CD4-positive, alpha-beta T cell treated with Interleukin-2 at 100 ng/mL for 4 hours (primary cell): ENCODE measurements at places on chromosomes 5 and 9.

DNA sequence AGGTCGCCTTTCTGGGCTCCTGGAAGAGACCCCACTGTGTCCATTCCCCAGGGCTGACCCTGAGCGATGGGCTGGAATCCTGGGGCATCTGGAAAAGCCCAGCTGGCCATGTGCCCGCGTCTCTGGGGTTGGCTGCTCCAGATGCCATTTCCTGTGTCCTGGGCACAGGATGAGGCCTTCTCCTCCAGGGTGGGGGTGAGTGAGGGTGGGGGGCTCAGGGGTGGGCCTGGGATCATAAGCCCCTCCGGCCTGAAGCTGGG, 30.7 kb downstream of the PAEP start:
- DNase-seq: no peak

DNA sequence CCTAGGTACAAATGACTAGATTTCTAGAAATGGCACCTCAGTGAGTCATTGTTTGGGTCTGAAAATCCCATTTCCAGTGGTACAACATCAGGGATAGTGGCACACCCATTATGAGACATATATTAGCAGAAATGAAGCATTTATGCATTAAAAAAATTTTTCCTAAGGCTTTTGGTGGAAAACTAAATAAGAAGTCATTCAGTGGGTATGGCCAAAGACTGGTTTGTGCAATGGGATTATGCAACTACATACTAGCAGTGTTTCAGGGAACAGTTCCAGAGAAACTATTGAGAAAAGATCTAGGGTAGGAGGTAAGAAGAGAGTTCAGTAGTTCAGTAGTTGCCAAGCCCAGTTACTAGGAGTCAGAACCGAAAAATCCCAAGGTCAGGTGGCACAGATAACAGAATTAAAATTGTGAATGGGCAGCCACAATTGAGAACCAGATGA, 106.5 kb upstream of the HAPLN1 start:
- DNase-seq: no peak

DNA sequence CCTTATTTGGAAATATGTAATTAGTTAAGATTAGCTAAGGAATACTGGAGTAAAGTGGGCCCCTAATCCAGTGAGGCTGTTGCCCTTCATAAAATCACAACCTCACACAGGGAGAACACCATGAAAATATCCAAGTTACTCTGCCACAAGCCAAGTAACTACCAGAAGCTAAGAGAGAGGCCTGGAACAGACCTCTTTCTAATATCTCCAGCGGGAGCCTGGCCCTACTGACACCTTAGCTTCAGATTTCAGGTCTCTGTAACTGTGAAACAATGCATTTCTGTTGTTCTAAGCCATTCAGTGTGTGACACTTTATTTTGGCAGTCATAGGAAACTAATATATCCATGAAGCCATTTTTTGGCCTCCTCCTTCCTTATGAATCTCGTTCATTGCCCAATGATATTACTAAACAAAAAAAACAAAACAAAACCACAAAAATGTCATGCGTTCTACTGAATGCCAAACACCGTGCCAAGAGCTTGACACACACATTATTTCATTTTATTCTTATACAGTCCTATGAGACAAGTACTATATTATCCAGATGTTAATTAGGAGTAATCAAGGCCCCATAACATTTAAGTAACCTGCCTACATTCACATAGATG, 699.0 kb downstream of the MAT2B start:
- DNase-seq: no peak

DNA sequence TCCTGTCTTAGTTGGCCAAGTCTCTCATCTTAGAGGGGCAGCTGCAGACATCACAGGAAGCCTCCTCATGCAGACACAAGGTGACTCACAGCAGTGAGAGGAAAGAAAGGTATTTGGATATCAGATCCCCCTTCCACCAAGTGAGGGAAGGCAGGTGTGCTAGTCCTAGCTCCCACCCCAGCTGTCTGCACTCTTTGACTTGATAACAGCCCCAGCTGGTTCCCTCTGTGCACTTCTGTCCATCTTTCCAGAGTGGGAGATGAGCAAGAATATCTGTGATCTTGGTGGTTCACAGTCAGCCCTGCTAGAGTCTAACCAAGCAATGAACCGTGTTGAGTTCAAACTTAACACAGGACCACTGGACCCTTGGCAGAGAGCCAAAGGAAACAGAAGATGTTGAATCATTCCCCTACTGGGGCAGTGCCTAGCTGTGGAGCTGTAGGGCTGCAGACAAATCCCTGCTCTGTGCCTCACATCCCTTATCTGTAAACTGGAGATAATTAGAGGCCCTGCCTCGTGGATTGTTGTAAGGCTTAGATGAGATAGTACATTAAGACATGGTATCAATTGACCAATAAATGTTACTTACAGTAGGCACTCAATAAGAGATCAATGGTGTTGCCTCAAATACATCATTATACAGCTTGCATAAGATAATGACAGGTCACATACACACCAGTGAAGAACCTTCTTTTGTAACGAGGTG, 39.1 kb downstream of the SH3RF2 start:
- DNase-seq: no peak

- no peak for DNase-seq
Measured at GRCh38 chr9:99445371-99445891, 223.3 kb downstream of the SEC61B start.

DNA sequence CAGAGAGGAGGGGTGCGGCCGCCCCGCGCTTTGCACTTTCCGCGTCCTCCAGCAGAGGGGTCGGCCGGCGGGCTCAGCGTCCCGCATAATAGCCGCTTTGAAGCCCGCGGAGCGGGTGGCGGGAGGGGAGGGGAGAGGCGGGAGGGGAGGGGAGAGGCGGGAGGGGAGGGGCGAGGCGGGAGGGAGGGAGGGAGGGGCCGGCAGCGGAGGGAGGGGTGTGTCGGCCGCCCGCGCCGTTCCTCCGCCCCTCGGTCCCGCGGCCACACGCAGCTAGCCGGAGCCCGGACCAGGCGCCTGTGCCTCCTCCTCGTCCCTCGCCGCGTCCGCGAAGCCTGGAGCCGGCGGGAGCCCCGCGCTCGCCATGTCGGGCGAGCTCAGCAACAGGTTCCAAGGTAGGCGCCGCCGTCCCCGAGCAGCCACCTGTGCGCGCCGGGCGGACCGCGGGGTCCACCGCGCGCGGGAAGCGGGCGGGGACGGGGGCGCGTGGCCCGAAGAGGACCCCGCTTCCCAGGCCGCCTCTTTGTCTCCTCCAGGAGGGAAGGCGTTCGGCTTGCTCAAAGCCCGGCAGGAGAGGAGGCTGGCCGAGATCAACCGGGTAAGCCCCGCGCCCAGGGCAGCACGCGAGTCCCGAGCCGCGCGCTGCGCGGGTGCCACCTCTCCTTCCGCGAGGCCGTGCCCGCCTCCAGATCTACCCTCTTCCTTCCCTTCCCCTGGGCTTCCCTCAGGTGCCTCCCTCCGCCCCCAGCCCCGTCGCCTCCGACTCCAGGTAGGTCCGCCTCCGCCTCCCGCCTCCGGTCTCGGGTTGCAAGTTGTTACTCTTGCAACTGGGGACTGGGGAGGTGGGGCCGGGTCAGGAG, at the start of gene AIF1L:
Gene AIF1L, plus strand, starts transcription at position 263 of the 857 bp plus-strand sequence. Its CDS starts 99 bp downstream, at position 362.
- no peak for DNase-seq

GRCh38 chr9:4939118-4939561, 45.9 kb upstream of the JAK2 start:
- peak; percentile 24 for DNase-seq

DNA sequence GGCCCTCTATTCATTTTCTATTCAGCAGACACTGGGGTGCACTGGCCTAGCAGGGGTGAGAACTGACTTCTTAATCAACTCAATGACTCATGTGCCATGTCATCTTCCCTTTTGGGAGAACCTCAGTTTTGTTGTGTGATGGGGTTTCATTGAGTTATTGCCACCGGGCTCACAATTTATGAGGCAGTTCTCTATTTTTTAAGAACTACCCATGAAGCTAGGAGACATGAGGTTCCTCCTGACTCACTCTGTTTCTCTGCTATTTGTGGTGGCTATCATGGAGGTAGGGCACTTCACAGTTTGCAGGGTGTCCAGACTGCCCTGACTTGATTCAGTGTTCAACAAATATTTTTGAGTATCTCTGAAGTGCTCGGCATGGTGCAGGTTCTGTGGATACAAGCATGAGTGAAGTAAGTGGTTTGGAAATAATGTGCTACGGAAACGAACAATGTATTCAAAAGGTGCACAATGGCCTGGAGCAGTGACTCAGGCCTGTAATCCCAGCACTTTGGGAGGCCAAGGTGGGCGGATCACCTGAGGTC, 39.3 kb downstream of the SPARC start:
- no peak for DNase-seq

DNA sequence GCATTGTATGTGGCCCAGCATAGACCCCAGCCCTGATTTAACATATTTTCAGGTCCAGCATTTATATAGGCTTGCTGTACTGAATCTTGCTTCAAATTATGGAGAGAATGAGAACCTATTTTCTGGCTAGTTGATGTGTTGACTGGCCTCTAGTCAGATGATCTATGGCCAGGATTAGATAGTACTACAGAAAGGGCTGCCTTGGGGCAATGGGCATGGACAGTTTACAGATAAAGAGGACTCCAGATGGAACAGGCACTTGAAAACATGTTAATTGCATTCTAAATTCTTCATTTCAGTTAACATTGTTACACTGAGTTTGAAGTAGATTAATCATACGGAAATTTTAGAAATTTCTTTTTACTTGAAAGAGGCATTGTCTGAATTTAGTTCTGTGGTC, 61.5 kb downstream of the RAB14 start:
- DNase-seq: no peak

- no peak for DNase-seq
Measured at GRCh38 chr9:29659014-29659413, 2085.7 kb upstream of the C9orf72 start.

DNA sequence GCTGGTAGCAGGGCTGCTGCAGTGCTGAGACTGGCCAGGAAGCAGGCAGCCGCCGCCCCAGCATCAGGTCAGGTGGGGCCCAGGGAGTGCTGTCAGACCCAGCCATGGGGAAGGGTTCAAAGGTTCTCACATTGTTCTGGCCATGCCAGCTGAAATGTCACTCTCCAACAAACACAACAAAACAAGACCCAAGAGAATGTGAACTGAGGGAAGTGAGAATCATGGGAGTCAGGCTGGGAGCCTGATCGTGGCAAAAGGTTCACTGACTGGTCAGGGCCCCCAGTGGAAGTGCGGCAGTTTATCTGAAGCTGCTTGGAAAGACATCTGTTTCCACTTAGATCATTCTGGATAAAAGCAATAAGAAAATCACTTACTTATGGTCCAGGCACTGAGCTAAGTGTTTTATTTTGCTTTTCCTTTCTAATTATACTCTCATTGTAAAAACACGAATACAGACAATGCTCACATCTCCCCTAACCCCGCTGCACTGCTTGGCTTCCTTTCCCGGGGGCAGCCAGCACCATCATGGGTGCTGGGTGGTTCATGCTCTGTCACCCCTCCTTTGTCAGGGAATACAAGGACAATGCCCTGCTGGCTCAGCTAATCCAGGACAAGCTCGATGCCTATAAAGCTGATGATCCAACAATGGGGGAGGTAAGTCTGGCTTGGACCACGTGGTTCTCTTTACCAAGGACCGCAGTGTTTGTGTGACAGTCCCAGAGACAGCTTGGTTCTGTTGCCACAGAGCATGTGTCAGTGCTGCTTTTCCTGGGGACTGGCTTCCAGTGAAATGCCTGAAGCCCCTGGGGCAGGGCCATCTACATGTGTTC, 41.9 kb upstream of the CFAP157 start:
- DNase-seq: no peak

- DNase-seq: peak; percentile 70
Measured at GRCh38 chr5:65481635-65482295, at the start of gene ADAMTS6. TSS of gene ADAMTS6 (minus strand) at chr5:65481920. CDS start at chr5:65473673, 8,247 bp downstream.

DNA sequence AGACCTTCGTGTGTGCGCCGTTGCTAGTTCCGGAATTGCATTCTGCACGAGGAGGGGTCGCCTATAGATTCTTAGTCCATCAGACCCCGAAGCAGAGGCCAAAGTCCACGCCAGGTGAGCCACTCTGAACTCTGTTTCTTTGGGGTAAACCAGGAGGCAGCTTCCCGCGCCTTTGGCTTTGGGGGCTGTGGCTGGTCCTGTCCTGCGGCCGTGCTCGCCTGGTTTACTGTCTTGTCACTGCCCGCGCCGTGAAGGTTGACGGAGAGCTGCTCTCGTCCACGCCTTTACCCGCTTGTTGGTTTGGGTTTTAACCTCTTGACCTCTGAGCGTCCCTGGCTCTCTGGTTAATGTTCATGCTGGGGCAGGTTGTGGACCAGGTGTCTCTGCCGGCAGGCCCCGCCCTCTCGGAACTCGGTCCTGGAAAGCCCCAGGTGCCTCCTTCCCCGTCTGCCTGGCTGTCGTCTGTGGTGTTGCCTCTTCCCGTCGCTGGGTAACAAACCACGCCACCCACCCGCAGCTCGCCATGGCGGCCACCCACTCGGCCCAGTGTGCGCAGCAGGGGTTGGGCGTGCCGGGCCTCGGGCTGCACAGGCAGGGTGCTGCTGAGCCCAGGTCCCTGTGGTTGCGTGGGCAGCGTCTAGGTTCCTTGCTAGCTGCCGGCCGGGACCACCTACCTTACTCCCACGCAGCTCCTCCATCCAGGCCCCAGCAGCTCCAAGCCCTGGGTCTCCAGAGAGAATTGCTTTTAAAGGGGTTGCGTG, 44.6 kb upstream of the CACNA1B start:
- no peak for DNase-seq

DNA sequence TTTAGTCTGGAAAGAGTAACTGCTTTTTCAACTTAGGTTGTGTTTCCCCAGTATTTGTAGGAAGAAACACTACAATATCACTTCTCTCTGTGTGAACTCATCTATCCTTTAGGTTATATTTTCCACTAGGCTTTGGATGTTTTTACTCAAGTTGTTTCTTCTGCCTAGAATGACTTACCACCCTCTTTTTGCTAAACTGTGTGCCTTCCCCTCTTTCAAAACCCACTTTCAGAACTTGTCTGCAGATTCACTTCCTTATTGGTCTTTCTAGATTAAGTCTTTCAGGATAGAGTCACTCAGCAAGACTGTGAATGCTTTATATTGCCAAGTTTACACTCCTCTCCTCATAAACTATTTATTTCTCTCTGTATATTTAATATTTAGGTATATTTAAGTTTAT, 14.2 kb upstream of the CAST start:
- no peak for DNase-seq

- DNase-seq: no peak
Measured at GRCh38 chr9:71692337-71692736, 76.0 kb downstream of the CEMIP2 start.

DNA sequence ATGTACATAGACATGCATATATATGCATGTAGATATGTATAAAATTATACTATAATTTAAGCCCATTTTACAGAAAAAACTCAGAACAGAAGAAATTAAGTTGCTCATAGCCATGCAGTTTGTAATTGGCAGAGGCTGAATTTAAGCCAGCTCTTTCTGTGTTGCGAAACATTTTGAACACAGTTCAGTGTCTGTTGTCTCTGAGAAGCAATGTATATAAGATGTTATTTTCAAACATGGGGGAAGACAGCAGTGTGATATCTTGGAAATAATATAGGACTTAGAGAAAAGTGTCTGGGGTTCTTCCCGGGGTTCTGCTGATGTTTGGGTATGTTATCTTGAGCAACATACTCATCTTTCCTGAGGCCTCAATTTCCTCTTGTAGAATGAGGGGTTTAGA, 37.6 kb downstream of the SVEP1 start:
- DNase-seq: no peak
